Esophagus mucosa (tissue), 1 donor: ENCODE measurements at places on chromosomes 2 and 18.

GRCh38 chr2:217996361-217996760 is 6.4 kb downstream of the TNS1 start:
- peak; percentile 76 for ATAC-seq

GRCh38 chr2:233263045-233263570 is 11.6 kb downstream of the ATG16L1 start:
- no peak for ATAC-seq

- peak; percentile 70 for ATAC-seq
These were observed 561.9 kb upstream of the ID2 start for GRCh38 chr2:8119782-8120505.

DNA sequence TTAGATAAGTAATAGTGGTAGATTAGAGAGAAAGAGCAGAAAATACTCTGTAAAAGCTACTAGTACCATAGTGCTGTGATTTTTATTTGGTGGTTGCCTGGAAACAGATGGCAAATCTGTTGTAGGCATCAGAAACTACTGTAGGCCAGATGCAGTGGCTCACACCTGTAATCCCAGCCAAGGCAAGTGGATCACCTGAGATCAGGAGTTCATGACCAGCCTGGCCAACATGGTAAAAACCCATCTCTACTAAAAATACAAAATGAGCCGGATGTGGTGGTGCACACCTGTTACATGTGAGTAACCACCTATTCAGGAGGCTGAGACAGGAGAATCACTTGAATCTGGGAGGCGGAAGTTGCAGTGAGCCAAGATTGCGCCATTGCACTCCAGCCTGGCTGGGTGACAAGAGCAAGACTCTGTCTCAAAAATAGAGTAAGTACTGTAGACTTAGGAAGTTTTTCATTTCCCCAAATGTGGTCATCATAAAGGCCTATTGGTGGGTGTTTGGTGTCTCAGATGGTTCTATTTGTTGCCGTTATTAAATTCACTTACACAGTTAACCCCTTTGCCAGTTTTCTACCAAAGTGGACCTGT is 79.6 kb downstream of the SPTBN1 start:
- ATAC-seq = no peak

GRCh38 chr2:111884592-111884964 is 585 bp upstream of the ANAPC1 start:
- ATAC-seq = no peak

GRCh38 chr2:20148923-20149702 is 75.8 kb downstream of the SDC1 start:
- ATAC-seq = no peak
